ENCODE measurements at places on chromosomes 1 and 21.

- DNase-seq: no peak
Measured at GRCh38 chr1:26277261-26277661, 2.6 kb upstream of the SH3BGRL3 start.

- no peak for DNase-seq
Measured at GRCh38 chr1:33897092-33897725, 33.3 kb downstream of the HMGB4 start.

DNA sequence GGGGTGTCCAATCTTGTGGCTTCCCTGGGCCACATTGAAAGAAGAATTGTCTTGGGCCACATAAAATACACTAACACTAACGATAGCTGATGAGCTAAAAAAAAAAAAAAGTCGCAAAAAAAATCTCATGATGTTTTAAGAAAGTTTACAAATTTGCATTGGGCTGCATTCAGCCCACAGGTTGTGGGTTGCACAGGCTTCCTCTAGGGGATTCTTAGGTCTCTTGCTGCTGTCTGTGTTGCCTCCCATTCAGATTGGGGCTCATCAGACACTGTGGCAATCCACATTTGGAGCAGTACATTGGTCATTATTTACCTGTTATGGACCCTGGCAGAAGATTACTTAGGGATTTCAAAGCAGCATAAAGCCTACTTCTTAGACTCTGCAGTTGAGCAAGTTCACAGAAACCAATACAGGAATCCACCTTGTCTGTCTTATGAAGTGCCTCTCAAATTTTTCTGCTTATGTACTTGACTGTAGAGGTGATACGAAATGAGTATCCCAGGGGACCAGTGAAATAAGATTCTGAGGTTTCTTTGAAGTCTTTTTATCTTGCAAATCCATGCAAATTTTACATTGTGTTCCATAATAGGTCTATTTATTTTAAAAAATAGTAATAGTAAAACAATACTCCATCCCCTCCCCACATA is 205.5 kb downstream of the RPS6KC1 start:
- no peak for DNase-seq

- no peak for DNase-seq
Measured at GRCh38 chr1:87513966-87514660, 185.4 kb downstream of the LMO4 start.

DNA sequence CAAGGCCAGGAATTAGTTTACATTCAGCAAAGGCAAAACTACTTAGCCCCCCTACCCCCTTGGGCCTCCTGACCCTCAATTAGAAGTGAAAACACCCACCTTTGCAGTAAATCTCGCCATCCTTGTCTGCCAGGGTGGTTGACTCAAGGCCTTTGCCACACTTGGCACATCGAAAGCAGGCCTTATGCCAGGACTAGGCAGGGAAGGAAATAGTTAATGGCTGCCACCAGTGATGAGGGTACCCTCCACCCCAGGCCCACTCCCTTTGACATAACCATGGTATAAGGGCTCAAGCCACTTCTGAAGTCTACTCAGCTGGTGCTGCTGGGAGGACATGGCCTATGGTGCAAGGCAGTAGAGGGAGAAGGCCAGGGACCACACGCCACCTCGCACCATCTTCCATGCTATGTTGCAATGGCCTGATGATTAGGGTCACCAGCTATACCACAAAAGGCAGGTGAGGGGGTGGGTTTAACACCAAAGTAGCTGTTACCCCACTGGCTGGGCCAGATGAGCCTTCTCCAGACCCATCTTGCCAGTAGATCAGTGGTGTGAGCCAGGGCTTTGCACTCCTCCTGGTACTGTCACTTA is 16.3 kb upstream of the PHLDA3 start:
- no peak for DNase-seq

DNA sequence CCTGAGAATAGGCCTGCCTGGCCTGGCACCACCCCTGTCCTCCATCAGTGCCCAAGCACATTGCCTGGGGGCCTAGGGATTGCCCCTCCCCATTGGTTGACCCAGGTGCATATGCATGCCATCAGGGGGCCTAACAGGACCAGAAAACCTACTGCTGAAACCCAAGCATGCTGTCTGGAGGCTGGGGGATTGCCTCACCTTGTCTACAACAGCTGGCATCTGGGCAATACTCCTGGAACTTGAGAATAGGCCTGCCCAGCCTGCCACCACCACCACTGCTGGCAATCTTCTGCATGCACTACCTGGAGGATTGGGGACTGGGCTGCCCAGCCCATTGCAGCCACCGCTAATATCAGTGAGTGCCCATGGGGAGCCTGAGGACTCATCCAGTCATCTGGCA is 56.1 kb upstream of the BCL10 start:
- no peak for DNase-seq

- DNase-seq: no peak
Measured at GRCh38 chr1:201089596-201089995, 22.6 kb downstream of the CACNA1S start.

- DNase-seq: no peak
Measured at GRCh38 chr1:17293681-17294425, 14.1 kb upstream of the PADI4 start.

DNA sequence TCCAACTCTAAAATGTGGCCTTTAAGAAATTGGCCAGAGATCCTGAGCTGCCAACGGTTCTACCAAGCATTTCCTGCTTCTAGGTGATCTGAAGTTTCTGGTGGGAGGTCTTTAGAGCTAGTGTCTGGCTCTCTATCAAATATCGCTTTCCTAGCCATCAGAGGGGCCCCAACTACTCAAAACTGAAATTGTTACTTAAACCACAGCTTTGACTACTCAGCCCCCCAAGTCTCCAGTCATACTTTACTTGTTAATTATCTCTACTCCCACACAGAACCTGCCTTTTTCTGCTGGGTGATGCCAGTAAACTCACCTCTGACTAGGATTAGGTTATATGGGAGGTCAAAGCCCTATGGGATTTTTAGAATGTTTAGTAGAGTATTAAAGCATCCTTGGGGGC is 95.1 kb downstream of the FASLG start:
- no peak for DNase-seq

GRCh38 chr1:204475656-204476432 is 18.8 kb downstream of the PIK3C2B start:
- DNase-seq: no peak

- DNase-seq: peak; percentile 83
Measured at GRCh38 chr1:15323351-15323988, 76.4 kb downstream of the FHAD1 start.

DNA sequence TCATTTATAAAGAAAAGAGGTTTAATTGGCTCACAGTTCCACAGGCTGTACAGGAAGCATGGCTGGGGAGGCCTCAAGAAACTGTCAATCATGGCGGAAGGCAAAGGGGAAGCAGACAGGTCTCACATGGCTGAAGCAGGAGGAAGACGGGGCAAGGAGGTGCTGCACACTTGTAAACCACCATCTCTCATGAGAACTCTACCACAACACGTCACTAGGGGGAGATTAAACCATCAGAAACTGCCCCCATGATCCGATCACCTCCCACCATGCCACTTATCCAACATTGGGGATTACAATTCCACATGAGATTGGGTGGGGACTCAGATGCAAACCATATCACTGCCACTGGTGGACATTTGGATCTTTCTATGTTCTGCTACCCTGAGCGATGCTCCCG is 351.4 kb downstream of the NPHP4 start:
- no peak for DNase-seq

- DNase-seq: no peak
Measured at GRCh38 chr21:46472246-46472645, 13.6 kb downstream of the DIP2A start.

- no peak for DNase-seq
Measured at GRCh38 chr1:69992594-69992993, 212.8 kb downstream of the LRRC40 start.

DNA sequence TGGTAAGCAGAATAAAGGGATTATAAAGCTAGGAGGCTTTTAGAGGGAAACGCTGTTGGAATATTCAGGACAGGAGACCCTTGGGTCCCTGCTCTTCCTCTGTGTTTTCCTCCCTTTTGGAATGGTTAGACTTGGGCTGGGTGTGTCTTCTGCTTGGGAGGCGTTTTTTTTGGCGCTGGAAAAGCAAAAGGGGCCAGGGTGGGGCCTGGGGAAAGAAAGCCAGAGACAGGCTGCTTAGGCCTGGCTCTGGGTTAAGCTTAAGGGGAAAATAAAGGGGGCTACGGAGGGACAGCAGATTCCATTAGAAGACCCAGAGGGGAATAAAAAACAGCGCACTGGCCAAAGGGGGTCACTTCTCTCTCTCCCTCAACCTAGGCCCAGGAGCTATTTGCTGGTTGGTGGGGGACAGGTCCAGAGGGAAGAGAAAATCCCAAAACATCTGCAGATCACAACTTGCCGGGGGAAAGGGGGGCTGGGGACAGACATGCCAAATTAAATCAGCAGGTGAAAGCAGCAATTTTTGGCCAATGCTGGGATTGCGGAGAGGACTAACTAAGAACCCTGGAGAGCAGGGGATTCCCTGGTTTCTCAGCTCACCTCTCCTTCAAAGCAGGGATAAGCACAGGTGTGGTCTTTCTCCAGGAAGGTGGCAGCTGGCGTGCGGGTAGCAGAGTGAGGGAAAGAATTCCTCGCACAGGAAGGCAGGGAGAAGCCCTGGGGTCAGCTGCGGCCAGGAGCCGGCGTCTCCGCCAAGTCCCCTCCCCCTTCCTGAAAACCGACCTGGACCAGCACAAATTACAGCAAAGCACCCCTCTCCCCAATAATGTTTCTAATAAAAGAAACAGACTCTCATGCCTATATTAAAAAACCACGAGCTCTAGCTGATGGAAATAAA is 82.2 kb upstream of the AK4 start:
- peak; percentile 68 for DNase-seq

DNA sequence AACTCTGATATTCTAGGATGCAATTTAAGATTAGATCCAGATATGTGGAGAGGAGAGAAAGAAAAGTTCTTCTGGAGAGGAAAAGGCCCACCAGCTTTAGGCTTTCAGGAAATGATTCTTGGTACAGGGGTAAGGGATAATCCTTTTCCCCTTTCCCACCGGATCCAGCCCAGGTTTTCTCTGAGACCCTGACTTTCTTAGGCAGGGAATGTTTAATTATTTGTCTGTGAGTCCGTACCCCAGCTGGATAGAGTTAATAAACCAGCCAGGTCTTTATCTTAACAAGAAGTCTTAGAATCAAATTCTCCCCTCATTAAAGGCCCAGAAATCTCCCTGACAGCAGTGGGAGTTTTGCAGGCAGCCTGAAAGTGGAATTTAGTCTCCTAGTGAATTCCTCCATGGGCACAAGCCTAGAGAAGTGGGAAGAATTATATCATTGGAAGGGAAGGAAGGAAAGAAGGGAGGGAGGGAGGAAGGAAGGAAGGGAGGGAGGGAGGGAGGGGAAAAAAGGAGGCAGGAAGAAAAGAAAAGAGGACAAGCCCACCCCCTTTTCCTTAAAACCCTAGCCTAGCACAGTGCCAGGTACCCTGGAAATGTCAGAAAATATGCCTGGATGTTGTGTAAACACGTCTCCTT is 189.0 kb downstream of the PLPP3 start:
- no peak for DNase-seq

DNA sequence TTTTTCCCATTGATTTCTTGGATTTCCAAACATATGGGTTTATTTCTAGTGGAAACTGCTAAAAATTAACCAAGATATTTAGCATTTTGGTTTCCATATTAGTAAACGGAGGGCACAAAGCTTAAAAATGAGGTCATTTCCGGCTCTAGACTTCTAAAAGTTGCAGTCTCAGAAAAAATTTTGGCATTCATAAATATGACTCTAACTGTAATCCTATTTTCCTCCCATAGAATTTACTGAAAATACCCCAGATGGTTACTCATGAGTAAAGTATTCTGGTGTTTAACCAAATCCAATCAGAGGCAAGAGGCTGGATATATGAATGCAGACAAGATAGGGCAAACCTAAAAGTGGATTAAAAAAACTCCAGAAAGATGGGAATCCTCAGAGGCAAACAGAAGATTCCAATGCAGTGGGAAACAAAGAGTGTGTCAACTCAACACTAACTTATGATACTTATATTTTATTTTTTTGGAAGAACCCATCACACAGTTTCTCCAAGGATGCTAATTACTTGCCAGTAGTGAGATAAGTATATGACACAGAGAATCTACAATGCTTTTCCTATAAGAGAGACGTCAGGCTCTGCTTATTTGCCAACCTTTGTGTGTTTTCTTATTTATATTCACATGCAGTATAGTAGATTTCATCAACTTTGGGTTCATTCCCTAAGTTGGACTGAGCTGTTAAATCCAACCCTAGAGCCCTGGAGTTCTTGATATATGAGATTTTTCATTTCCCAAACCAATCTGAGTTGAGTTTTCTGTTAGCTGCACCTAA is 90.1 kb upstream of the BCL10 start:
- DNase-seq: no peak

DNA sequence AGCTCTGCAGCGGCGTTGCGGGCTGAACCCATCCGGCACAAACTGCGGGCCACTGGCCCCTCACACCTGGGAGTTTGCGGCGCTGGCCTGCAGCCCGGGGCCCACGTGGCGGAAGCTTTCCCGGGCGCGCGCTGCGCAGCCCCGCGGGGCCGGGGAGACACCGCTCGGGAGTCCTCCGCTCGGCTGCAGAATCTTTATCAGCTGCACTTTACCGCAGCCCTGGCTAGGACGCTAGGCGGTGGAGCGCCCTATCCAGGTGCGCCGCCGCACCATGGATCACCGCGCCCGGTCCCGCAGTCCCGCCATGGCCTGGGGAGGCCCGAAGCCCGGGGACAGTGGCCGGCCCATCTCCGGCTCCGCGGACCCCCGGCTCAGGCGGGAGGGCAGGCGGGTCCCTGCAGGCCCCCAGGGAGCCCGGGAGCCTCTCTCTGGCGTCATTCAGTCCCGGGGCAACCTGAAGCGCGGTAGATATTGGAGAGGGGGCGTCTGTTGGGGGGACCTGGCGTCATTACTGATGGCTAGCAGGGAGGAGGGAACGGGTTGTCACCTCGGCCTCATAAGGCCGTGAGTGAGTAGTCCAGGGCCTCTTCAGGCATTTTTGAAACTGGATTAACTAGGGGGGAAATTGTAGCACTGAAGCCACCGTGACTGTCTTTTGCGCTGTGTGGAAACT is 5.7 kb upstream of the OLIG2 start:
- DNase-seq: no peak

DNA sequence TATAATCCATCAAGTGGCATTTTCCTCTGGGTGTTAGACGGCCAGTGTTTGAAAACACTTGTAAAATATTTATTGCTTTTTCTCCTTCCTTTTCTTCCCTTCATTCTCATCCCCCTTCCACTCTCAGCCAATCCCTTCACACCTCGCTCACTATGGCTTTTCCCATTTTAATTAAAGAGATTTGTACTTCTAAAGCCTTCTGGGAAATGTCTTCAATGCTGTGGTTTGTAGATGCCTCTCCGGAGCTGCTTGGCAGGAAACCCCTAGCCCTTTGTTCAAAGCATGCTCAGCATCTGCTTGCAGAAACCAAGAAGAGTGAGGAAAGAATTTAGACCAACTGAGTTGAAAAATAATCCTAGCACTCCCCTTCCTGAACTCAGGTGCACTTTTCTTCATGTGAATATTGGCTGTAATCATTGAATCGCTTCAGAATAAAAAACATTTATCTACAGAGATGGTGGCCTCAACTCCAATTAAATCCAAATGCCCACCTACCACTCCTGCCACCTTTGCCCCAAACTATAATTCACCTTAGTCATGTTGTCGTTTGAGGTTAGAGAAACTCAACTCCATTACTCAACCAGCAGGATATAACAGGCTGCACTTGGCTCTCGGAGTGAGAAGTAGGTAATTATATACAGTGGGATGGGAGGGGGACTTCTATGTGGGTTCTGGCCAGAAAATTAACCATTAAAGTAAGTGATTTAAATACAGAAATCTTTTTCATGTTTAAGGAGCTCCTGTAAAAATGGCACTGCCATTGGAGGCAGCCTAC is 659.4 kb upstream of the CAMK1G start:
- DNase-seq: no peak
